Fibroblast of skin of scalp (primary cell): ENCODE measurements at places on chromosomes 1 and 21.

DNA sequence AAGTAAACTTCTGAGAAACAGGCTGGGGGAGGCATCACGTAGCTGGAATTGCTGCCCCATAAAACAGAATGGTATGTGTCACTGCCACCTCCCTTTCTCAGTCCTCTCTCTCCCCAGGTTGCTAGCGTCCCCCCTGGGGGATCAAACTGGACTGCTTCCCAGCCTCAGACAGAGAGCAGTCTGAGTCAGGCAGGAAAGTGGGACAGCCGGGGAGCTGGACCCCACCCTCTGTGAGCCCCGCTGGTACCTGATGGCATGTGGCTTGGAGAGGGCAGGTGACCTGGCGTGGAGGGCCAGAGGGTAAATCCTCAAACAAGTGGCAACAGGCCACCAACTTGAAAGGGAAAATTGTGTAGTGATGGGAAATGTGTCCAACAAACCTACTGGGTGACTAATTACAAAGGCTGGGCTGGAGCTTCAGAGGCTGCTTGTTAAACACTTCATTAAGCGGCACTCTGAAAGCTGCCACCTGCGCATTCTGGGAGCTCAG, 1.0 kb upstream of the SFN start:
- peak; percentile 38 for DNase-seq

GRCh38 chr1:90413519-90413918, 303.6 kb downstream of the BARHL2 start:
- DNase-seq: no peak

GRCh38 chr1:114468710-114469468, 42.1 kb downstream of the TRIM33 start:
- no peak for DNase-seq

DNA sequence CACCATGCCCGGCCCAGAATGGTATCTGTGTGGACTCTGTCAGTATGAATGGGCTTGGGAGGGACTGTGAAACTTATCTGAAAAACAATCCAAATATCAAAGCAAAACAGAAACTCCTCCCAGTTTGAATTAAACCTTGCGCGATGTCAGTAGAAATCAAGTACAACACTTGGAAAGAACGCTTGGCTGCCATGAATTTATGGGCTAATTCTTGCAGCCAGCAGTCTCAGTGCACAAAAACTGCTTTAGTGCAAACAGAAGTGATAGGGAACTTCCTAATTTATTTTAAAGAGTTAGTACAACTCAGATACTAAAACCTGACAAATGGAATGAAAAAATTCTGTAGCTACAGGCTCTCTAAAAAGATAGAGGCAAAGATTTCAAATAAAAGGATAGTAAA, 8.5 kb downstream of the CLCA1 start:
- DNase-seq: no peak

DNA sequence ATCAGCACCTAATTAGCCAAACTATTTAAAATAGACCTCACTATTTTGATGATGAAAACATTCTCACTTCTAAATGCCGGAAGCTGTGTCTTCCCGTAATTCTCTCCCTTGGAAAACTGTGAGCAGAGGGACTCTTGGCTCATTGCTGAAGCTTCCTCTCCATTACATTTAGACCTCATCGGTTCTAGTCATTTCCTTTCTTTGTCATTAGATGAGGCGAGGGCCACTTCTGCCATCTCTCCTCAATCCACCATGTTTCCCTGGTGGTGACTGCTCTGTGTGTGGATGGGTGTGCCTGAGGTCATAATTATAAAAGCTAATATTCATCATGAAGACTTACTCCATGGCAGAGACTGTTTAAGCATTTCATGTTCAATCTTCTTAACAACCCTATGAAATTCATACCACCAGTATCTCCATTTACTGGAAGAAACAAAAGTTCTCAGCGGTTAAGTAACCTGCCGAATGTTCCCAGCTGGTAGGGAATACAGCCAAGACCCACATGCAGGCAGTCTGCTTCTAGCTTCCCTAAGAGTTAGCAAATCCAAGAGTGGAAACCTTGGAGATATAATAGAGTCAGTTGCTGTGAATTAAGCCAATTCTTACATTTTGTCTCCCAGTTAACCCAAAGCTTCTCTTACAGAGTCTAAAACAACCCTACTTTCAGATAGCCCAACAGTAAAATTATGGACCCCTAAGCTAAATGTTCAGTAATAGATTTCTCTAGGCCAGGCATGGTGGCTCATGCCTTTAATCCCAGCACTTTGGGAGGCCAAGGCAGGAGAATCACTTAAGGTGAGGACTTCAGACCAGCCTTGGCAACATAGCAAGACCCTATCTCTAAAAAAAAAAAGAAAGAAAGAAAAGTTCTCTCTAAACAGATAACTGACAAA, 156.2 kb downstream of the ZBTB18 start:
- DNase-seq: no peak

- peak; percentile 96 for DNase-seq
Observed at GRCh38 chr1:61157468-61157987, 75.2 kb downstream of the NFIA start.

- peak; percentile 79 for DNase-seq
Observed at GRCh38 chr1:27000817-27001460, 7.4 kb downstream of the TRNP1 start.

GRCh38 chr1:186183970-186184628, 191.0 kb downstream of the TPR start:
- DNase-seq: peak; percentile 87

DNA sequence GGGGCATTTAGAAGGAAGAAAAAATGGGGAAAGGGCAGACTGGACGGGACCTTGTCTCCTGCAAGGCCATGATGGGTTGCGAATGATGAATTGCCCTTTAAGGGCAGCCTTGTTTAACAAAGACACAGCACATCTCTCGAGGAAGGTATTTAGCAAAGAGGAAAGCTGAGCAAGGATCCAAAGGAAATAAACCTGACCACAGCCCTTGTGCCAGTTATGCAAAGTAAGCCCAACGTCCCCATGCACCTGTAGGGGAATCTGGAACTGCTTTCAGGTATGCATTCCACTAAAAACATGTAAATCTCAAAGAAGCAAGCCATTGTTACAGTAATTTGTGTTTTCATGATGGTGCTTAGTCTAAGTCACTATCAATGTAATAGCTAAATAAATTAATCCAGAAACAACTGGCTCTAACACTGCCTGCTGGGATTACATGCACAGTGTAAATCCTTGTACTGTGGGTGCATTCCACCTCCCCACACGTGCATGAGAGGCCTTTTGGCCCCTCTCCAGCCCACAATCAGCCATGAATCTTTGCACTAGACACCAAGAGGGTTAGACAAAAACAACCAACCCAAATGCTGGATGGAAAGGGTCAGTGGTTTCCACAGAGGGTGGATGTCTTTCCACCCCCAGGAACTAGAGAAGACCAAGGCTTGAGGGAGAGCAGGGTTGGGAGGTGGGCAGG, 228.8 kb upstream of the KAZN start:
- peak; percentile 36 for DNase-seq

GRCh38 chr1:153677718-153678518, 570 bp upstream of the NPR1 start:
- no peak for DNase-seq

DNA sequence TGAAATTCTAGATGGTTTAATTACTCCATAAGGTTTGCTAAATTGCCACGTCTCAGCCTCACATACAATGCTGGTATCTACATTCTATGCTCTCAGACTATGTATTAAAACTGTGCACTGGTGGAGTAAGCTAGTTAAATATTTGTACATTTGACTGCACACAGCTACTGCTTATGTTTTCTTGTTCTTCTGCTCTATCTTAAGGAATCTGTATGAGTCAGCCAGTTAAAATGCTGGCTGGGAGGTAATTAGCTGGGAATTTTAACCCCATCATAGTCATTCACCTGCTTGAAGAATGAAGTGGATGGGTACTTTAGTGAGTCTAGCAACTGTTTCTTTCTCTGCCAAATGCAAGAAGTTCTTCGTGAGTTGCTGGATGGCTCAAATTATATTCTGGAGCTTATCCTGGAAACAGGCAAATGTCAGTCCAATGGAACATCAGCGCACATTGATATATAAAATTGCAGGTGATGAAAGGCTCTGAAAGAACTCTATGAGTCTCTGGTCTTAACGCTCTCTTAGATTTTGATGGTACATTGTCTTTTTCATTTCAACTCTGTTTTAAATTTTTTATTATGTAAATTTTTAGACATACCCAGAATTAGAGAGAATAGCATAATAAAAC, 83.4 kb downstream of the BACH1 start:
- DNase-seq: peak; percentile 73

GRCh38 chr1:33502726-33503125, 30.3 kb downstream of the ZSCAN20 start:
- peak; percentile 49 for DNase-seq

DNA sequence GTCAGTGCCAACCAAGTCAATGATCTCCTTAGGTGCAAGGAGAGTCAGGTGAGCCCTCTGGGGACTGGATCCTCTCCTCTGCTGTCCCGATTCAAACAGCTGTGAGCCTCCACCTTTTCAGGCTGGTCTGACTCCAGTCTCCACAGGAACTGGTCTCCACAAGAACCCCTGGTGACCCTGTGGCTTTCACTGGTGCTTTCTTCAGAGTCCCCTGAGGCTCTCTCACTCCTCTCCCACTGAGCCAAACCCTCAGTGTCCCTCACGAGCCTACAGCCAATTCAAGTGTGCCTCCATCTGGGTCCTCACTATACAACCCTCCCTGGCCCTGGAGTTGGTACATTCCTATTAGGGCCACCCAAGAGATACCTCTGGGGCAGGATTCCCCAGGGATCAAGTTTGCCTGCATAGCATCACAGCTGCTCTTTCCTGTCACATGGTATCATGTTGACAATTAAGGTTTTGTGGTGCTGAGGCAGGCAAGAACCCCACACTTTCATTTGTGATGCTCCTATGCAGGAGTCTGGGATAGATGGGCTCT, 5.2 kb upstream of the NGF start:
- DNase-seq: peak; percentile 54

DNA sequence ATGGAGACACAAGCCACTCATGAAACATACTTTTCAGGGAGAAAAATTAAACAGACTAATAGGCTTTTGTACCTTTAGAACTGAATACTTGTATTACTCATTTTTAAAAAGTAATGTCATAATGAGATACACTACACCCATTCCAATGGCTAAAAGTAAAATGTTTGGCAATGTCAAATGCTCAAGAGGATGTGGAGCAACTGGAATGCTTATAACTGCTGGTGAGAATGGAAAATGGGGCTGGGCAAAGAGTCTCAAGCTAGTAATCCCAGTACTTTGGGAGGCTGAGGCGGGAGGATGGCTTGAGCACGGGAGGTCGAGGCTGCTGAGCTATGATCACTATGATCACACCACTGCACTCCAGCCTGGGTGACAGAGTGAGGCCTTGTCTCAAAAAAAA, 86.3 kb downstream of the NKAIN1 start:
- no peak for DNase-seq
